ENCODE measurements at places on chromosomes 16 and 17.

DNA sequence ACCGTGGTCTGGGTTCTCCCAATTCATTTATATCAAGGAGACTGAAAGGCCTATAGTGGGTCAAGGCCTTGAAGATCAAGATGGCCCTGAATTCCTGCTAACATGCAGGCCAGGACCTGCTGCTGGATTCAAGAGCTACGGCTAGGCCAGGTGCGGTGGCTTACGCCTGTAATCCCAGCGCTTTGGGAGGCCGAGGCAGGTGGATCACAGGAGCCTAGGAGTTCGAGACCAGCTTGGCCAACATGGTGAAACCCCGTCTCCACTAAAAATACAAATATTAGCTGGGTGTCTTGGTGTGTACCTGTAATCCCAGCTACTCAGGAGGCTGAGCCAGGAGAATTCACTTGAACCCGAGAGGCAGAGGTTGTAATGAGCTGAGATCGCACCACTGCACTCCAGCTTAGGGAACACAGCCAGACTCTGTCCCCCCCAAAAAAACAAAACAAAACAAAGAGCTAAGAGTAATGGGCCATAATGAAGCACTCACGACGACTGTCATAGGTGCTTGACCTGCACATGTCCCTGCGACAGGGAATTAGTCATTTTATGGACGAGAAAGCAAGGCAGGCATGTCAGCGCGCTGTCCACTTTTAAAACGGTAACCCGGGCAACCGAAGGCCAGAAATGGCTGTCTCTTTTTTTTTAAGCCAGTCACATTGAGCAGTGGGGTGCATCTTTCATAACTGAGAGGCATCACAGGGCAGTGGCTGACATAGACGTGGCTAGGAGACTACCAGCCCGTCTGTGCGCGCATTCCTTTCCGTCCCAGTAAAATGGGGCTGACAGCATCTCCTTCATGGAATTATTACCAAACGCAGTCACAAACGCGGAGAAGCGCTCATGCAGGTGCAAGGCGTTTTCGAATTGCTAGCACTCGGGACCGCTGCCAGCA lies 1.0 kb upstream of the FBRS start:
- no peak for DNase-seq

DNA sequence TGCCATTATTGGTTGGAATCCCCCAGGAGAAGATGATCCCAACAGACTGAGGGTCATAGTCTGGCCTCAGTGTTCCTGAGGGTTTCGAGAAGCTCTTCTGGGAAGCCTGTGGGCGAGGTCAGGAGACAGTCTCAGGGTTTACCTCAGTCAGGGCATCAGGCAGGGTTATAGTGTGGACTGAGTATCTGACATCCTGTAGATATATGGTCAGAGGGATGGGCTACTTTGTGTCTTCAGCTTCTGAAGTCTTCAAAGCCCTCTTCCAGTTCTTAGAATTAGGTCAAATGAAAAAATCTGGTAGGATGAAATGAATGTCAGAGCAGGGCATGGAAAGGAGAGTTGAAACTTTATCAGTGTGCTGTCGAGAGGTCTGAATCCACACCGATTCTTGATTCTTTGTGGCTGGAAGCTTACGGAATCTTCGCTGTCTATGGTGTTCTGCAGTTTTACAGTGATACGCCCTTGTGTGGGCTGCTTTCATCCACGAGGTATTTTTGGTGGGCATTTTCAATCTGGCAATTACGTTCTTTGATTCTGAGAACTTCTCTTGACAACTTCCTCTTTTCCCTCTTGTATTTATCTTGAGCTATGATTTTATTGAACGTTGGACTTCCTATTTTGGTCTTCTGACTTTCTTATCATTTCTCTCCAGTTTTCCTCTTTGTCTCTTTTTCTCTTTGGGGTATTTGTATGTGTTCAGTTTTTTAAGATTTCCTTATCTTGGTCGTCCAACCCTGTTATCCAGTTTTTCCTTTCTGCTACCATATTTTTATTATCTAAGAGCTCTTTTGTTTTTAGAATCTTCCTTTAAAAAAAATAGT lies 30.4 kb downstream of the BPTF start:
- DNase-seq: no peak

- no peak for DNase-seq
These were observed 256.6 kb downstream of the CPPED1 start for GRCh38 chr16:12546918-12547607.

DNA sequence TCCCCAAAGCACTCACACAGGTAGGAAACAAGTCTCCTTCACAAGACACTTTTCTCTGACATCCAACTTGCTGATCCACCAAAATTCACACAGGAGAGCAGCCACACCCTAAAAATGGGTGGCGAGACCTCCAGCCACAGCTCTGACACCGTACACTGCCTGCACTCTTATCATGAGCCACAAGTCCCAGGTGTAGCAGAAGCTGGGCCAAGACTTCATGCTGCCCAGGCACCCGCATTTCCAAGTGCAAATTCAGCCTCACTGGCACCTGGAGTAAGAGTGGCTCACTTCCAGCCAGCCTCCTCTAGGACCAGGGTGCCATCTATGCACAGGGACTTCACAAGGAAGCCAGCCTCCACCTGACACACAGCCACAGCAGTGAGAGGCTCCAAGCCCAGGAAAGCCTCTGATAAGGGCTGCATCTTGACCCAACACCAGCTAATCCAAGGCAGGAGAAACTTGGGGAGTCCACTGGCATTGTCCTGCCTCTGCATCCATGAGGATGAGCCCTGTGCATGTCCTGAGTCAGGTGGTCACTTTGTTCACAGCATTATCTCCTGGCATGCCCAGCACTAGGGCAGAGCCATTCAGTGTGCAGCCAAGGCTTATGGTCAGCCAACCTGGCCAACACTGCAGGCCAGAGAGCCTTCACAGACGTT lies 2.6 kb upstream of the ZNF768 start:
- no peak for DNase-seq

DNA sequence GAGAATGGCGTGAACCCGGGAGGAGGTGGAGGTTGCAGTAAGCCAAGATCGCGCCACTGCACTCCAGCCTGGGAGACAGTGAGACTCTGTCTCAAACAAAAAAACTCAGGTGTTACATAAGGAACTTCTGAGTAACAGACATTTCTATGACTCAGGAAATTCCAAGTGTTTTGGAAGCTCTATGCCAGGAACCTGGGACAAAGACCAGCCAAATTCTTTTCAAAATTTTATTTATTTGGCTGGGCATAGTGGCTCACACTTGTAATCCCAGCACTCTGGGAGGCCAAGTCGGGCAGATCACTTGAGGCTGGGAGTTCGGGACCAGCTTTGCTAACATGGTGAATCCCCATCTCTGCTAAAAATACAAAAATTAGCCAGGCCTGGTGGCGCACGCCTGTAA lies 5.2 kb upstream of the SH2B1 start:
- DNase-seq: no peak

GRCh38 chr16:86050591-86051367 lies 151.8 kb downstream of the IRF8 start:
- DNase-seq: no peak

DNA sequence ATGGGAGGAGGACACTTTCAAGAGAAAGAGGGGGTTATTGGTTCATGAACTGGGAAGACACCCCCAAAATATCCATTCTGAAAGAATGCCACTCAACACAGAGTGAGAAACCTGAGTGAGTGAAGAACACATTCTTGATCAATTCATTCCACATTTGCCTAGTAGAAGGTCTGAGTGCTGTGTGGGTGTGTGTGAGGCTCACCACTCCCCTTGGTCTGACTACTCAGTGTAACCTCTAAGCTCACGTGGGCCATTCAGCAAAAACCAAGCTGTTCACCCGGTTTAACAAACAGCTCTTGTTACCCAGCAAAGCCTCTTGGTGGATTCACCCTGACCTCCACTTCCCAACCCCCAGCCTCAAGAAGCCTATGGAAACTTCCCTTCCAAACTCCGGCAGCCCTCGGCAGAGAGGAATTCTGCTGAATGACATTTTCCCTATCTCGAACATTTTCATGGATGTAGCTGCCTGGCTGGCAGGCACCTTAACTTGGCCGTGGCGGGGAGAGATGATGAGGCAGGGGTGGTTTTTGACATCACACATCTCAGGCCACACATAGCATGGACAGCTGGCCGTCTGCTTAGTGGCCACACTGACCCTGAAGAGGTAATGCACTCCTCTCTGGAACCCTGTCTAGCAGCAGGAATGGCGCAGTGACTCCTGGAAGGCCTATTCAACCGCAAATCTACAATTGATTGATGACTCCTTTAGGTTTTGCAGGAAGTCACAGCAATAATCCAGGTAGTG lies 11.6 kb downstream of the ST6GALNAC1 start:
- DNase-seq: no peak

GRCh38 chr17:67431249-67432015 lies 54.4 kb downstream of the PITPNC1 start:
- DNase-seq: no peak

- DNase-seq: no peak
These were observed 10.9 kb downstream of the STH start for GRCh38 chr17:46009681-46010596.

DNA sequence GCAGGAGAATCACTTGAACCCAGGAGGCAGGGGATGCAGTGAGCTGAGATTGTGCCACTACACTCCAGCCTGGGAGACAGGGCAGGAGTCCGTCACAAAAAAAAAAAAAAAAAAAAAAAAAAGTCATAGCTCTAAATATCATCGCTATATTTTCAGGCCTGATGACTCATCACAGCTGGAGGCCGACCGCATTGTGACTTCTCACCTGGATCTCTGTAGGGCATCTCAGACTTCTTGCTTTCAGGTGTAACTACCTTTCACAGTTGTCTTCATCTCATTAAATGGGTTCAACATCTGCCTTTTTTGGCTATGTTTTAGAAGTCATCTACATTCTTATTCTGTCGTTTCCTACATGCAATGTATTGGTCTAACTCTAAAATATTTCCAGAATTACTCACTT lies 353.1 kb upstream of the MON1B start:
- no peak for DNase-seq

GRCh38 chr17:59810894-59811153 lies 81.9 kb downstream of the TUBD1 start:
- DNase-seq: no peak

DNA sequence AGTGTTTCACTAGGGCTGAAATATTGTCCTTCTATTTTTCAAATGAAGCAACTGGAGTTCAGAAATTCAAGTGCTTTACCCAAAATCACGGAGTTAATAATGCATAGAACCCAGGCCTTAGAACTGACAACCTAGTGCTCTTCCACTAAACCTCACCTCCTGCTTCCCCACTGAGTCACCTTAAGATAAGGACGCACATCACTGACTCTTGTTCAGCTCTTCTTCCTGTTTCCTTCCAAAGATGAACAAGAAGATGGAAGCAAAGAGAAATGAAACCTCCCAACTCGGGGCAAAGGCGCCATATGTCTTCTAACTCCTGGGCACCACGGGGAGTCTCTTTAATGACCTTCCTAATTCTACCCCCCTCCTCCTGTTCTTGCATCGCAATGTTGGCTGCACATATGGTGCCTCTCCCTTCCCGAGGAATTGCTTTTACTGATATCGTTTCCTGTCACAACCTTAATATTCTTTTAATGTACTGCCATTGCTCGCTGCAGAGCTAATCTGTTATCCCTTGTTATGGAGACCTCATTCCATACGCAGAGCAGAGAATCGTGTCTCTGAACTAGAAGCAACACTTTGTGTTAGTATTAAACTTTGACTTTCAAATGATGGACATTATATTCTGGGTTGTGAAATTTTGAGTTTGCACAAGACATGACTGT lies 591.4 kb downstream of the TMEM114 start:
- no peak for DNase-seq

- DNase-seq: no peak
These were observed 2.2 kb upstream of the EFTUD2 start for GRCh38 chr17:44901411-44901921.

DNA sequence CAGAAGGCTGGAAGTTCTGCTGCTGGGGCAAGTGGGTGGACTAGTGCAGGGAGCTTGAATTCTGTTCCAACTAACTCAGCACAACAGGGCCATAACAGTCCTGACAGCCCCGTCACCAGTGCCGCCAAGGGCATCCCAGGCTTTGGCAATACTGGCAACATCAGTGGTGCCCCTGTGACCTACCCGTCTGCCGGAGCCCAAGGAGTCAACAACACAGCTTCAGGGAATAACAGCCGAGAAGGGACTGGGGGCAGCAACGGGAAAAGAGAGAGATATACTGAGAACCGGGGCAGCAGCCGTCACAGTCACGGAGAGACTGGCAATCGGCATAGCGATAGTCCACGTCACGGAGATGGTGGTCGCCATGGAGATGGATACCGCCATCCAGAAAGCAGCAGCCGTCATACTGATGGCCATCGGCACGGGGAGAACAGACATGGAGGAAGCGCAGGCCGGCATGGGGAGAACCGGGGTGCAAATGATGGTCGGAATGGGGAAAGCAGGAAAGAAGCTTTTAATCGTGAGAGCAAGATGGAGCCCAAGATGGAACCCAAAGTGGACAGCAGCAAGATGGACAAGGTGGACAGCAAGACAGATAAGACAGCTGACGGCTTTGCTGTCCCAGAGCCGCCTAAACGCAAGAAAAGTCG lies 9.4 kb upstream of the PSMC5 start:
- no peak for DNase-seq

DNA sequence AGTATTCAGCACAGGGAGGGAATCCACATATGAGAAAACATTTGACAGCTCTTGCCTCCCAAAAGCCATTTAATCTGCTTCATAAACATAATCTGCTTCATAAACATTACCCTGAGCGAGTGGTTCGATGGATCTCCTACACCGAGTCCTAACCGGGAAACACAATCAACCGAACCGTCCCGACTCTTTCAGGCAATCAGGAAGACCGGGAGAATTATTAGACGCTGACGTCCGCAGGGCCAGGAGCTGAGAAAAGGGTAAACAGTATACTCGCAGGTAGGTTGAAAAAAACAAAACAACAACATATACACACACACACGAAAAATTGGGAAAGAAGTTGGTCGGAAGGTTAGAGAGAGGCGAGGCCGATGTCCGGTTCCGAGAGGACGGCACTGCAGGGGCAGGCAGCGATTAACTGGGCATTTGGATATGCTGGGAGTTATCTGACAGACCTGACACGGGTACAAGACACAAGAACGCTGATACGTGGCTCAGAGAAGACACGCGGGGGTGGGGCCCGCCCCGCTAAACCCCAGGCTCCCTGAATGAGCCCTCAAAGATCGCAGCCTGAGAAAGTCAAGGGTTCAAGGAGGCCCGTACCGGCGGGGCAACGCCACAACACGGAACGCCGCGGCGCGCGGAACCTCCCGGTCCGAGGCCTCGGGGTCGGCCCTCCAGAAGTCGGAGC lies 585 bp downstream of the AP1G1 start:
- peak; percentile 66 for DNase-seq

GRCh38 chr16:1272453-1273198 lies 16.8 kb downstream of the TPSD1 start:
- no peak for DNase-seq

GRCh38 chr16:9484881-9485280 lies 393.4 kb downstream of the HAPSTR1 start:
- DNase-seq: no peak

- DNase-seq: no peak
These were observed 374.5 kb upstream of the MON1B start for GRCh38 chr16:76816475-76816874.

DNA sequence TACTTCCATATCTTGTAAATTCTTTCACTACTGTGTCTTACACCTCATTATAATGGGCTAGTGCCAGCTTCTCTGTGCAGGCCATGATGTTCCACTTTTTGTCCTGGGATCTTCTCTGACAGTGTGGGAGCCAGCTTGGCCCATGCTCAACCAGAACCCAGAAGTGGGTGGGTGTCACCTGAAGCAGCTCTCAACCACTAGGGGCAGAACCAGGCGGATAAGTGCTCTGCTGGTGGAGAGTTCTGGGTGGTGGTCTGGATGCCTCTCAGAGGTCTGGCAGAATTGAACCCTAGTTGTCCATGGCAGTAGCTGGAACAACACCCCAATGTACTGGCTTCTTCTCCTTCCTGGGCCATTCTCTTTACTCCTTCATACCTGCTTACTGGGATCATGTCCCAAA lies 254.1 kb upstream of the N4BP1 start:
- DNase-seq: no peak

- DNase-seq: no peak
These were observed 211.4 kb downstream of the BCAS3 start for GRCh38 chr17:60888812-60889709.
